Activated T-helper 1 cell treated with anti-CD3 and anti-CD28 coated beads, Interleukin-12 subunit alpha, Interleukin-12 subunit beta, Interleukin-2, Interleukin-4 antibody, amounts not matched to agents 30 ng/mL and 10 ng/mL and 1 ng/mL, durations not matched to agents 14 hours and 24 hours and 36 hours (primary cell): ENCODE measurements at places on chromosomes 12 and 14. TPM values are rescaled to one million over a fixed set of nuclear protein-coding genes. Genes with fewer than 3 reads are reported as not detected.
A peak's percentile ranks its signal among the peaks of the same experiment; 100 is the strongest.

DNA sequence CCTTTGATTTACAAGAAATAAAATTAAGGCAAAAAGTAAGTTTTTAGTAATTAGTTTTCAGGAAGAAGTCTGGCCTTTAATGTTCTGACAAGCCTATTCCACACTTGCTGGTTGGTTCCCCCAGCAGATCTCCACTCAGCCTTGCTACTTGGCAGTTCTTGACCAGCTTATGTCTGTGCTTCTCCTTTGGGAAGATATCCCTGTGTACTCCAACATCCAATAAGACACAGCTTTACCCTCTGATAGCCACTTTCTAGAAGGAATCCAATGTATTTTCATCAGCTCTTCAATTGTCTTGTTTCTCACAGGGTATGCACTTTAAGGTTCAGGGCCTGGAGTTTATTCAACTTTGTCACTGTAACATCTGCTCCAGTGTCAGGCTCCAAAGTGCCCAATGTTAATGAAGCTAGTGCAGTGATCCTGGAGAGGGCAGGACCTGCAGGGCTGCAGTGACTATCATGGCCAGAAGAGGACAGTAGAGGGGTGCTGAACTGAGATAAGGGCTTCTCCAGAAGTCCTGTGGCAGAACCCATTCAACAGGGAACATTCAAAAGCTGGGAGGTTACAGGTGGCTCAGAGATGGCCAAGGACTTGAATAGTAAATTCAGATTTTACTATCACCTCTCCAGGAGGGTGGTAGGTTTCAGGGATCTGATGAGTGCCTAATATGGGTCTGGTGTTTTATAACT, 22.9 kb downstream of the JKAMP start:
- H3K4me3 ChIP-seq: no peak overlapping the region
- H3K4me1 ChIP-seq: peaks cover 4% of the 10 kb centered on the region
- peak; percentile 34 for DNase-seq
- H3K27me3 ChIP-seq: peaks cover 6% of the 10 kb centered on the region

DNA sequence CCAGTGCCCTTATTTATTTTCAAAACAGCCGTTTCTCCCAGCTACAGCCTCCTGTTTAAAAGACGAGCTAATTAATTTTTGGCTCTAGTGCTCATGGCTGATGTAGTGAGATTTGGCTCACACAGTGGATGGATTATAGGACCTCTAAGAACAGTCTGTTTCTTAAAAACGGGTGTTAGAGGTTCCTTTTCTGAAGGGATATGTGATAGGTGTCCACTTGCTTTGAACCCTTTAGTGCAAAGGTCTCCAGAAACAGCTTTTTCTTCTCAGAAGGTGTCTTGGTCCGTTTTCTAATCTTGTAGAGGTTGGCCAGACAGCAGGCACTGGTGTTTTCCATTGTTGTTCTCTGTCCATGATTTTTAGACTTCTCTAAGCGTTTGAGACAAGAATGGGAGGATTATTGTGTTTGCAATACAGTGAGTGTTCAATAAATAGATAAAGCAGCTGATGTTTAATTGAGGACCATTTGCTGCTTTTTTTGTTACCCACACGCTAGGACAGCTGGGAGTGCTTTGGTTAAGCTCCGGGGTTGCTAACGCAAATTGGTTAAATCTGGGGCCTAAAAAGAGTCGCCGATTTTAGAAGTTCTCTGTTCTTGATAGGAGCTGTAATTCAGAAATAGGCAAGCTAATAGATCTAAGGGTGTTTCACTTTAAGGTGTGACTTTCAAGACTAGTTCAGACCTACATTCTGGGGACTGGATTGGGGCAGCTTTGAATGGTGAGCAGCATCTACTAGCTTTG, 1.0 kb downstream of the BORCS5 start:
- H3K27ac ChIP-seq: peak overlapping the region; percentile 96
- H3K4me1 ChIP-seq: peaks cover 49% of the 10 kb centered on the region
- peak overlapping the region; percentile 97 for H3K4me3 ChIP-seq
- no peaks in the 10 kb centered on the region for H3K27me3 ChIP-seq
- H3K36me3 ChIP-seq: peaks cover 12% of the 10 kb centered on the region

DNA sequence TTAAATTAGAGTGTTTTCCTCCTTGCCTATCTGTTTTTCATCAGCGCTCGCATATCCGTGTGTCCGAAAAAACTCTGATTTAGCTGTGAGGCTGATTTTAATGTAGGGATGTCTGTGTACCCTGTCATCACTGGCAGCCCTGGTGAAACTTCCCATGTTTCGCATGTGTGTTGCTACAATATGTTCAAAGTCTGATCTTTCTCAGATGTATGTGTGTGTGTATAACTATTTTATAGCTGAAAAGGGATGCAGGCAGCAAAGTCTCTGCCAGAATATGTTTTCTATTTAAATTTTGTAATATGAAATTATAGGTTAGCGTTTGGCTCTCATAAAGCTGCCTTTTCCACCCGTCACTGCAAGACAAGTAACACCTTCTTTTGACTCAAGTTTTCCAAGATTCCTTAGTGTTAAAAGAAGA, 154.8 kb downstream of the TMTC2 start:
- no peaks in the 10 kb centered on the region for H3K4me1 ChIP-seq
- DNase-seq: no peak
- H3K27ac ChIP-seq: no peak overlapping the region

DNA sequence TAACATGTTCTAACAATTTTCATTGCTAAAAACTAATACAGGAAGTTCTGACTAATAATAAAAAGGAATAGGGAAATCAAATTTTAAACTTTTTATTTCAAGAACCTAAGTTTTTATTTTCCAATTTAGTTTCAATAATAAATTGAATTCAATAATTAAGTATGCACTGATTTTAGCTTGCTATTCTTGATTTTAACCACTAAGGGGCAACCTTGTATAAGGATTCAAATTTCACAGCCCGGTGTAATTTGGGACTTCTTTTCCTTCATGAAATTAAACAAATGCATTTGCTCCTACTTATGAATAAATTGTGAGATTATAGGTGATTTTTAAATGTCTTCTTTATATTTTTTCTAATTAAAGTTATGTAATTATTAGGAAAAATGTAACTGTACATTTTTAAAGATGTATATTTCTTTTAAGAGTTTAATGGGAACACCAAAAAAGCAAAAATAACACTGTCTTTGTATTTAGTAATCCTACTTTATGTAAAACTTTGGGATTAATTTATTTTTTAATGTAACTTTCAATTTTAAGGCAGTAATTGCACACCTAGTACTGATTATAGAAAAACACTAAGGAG, 241.4 kb upstream of the PDZRN4 start:
- H3K4me1 ChIP-seq: no peaks in the 10 kb centered on the region
- no peaks in the 10 kb centered on the region for H3K36me3 ChIP-seq
- H3K27ac ChIP-seq: no peak overlapping the region
- no peak overlapping the region for H3K4me3 ChIP-seq

GRCh38 chr14:55532645-55533344, 47.2 kb upstream of the KTN1 start:
- no peaks in the 10 kb centered on the region for H3K4me1 ChIP-seq
- no peaks in the 10 kb centered on the region for H3K36me3 ChIP-seq

- H3K4me1 ChIP-seq: peaks cover 13% of the 10 kb centered on the region
- peaks cover 49% of the 10 kb centered on the region for H3K27me3 ChIP-seq
- H3K36me3 ChIP-seq: no peaks in the 10 kb centered on the region
- no peak for DNase-seq
- peak overlapping the region; percentile 3 for H3K27ac ChIP-seq
These were observed 620 bp upstream of the NID2 start for GRCh38 chr14:52069307-52070050.

- H3K4me1 ChIP-seq: peaks cover 43% of the 10 kb centered on the region
- H3K27ac ChIP-seq: peak overlapping the region; percentile 53
- H3K27me3 ChIP-seq: peaks cover 5% of the 10 kb centered on the region
- H3K4me3 ChIP-seq: peak overlapping the region; percentile 58
- no peak for DNase-seq
These were observed 739 bp upstream of the USP44 start for GRCh38 chr12:95551913-95552516.

DNA sequence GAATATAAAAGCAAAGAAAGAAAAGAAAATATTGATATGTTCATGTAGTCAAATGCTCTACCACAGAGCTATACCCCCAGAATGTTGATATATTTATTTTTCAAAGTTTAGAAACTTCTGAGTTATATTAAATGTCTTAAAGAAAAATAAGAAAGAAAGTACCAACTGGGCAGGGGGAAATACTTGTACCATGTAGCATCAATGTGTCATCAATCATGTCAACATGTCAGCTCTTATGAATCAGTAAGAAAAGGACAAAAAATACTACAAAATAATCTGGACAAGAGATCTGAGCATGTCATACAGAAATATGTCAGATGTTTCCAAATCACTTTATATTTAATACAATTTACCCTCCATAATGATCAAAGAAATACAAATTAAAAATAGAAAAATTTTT, 595.1 kb upstream of the ATP2B1 start:
- peaks cover 11% of the 10 kb centered on the region for H3K4me1 ChIP-seq
- DNase-seq: no peak
- H3K27ac ChIP-seq: no peak overlapping the region
- no peak overlapping the region for H3K4me3 ChIP-seq
- H3K36me3 ChIP-seq: no peaks in the 10 kb centered on the region

GRCh38 chr12:100995201-100995600, 200.6 kb downstream of the ANO4 start:
- H3K4me1 ChIP-seq: no peaks in the 10 kb centered on the region
- DNase-seq: no peak
- H3K4me3 ChIP-seq: no peak overlapping the region
- no peak overlapping the region for H3K27ac ChIP-seq
- no peaks in the 10 kb centered on the region for H3K36me3 ChIP-seq

The FOXG1 gene
- total RNA-seq: not detected in 2 replicates

DNA sequence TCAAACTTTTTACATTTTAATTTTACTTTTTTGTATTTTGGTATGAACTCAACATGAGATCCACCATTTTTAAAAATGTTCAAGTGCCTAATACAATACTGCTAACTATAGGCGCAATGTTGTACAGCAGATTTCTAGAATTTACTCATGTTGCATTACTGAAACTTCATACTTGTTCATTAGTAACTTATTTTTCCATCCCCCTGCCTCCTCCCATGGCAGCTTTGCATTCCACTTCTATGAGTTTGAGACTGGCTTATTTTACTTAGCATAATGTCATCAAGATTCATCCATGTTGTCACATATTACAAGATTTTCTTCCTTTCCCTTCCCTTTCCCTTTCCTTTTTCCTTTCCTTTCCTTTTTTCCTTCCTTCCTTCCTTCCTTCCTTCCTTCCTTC, 825.9 kb downstream of the SLC16A7 start:
- H3K4me3 ChIP-seq: no peak overlapping the region
- no peaks in the 10 kb centered on the region for H3K27me3 ChIP-seq
- no peaks in the 10 kb centered on the region for H3K36me3 ChIP-seq
- no peaks in the 10 kb centered on the region for H3K4me1 ChIP-seq
- DNase-seq: no peak

DNA sequence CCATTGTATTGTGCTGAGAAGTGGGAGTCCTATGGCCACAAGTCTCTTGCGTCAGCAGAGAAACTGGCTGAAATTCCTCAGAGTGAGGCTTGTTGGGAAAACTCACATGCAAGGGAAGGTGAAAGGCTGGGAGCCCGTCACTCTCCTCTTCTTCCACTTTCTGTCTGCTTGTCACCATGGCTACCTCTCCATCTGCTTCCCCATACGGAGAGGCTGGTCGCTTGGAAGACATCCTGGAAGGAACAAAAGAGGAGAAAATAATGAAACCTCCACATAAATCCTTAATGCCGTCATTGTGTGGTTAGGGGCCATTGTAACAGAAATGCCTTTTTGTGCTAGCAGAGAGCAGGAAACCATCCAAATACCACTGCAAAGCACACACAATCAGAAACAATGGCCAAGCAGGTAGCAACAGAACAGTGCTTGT, 53.7 kb downstream of the SOX5 start:
- DNase-seq: no peak
- H3K4me3 ChIP-seq: no peak overlapping the region
- H3K27ac ChIP-seq: no peak overlapping the region

DNA sequence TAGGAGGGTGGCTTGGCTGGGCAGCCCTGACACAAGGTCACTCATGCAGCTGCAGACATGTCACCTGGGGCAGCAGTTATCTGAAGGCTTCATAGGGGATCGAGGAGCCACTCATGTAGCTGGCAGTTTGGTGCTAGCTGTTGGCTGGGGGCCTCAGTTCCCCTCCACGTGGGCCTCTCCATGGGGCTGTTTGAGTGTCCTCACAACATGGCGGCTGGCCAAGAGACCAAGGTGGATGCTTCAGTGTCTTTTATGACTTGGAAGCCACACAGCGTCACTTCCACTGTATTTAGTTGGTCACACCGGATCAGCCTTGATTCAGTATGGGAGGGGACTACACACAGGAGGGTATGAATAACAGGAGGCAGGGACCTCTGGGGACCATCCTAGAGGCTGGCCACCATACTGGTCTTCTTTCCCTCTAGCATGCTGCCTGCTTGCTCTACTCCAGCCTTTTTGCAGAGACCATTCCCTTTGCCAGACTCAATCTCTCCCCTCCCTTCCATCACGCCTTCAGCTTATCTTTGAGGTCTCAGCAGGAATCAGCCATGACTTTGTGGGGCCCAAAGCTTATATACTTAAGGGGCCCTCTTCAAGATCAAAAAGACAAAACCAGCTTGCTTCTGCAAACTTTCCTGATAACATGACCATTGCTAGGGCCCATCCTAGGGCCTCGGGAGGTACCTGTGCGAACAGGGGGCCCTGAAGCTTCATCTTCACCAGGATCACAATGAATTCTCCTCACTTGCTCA, 53.4 kb downstream of the RPH3A start:
- H3K4me3 ChIP-seq: no peak overlapping the region
- no peaks in the 10 kb centered on the region for H3K4me1 ChIP-seq
- H3K27me3 ChIP-seq: peaks cover 12% of the 10 kb centered on the region
- no peak overlapping the region for H3K27ac ChIP-seq
- DNase-seq: no peak
- no peaks in the 10 kb centered on the region for H3K36me3 ChIP-seq

DNA sequence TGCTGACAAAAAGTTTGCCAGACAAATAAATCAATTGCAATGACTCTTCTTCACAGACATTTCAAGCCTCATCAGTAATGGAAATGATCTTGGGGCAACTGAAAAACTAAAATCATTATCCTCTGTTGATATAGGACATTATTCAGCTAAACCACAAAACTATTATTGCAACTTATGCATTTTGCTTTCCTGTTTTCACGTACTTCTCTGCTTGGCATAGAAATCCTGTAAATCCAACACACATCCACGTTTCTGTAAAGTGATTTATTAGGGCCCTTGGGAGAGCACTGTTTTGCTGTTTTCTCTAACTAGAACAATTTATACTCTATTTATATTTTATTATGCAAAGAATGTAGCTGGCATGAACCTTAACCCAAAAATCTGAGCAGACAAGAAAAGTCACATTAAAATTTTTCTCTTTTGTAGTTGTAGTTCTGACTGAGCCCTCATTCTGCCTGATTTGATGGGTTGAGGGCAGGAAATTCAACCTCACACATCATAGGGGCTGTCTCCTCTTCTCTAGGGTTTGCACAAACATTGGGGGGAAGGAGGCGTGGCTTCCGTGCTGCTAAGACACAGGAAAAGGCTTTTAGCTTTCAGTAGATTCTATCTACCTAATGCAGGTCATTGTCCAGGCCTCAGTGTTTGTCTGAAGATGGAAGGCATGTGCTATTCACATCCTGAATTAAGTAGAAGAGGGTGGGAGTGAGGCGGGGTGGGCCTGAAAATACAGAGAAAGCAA, 11.5 kb upstream of the NUP107 start:
- peak overlapping the region; percentile 68 for H3K4me3 ChIP-seq
- H3K27ac ChIP-seq: peak overlapping the region; percentile 89
- peaks cover 6% of the 10 kb centered on the region for H3K36me3 ChIP-seq
- peak; percentile 60 for DNase-seq
- peaks cover 38% of the 10 kb centered on the region for H3K4me1 ChIP-seq
- H3K27me3 ChIP-seq: no peaks in the 10 kb centered on the region
